Left lung (tissue), 14 donors: ENCODE measurements at places on chromosomes 3 and 15. TPM values are rescaled to one million over a fixed set of nuclear protein-coding genes. Genes with fewer than 3 reads are reported as not detected.
A peak's percentile ranks its signal among the peaks of the same experiment; 100 is the strongest.

GRCh38 chr15:68404056-68404798, 27.7 kb downstream of the ITGA11 start:
- no peaks in the 10 kb centered on the region for H3K27me3 ChIP-seq
- H3K4me1 ChIP-seq: no peaks in the 10 kb centered on the region
- H3K36me3 ChIP-seq: no peaks in the 10 kb centered on the region
- no peak overlapping the region for H3K27ac ChIP-seq
- H3K4me3 ChIP-seq: no peak overlapping the region

GRCh38 chr3:193897288-193897687, 238.7 kb upstream of the HES1 start:
- H3K27me3 ChIP-seq: no peaks in the 10 kb centered on the region
- no peak overlapping the region for H3K4me3 ChIP-seq
- DNase-seq: no peak
- H3K27ac ChIP-seq: no peak overlapping the region
- peaks cover 12% of the 10 kb centered on the region for H3K4me1 ChIP-seq

DNA sequence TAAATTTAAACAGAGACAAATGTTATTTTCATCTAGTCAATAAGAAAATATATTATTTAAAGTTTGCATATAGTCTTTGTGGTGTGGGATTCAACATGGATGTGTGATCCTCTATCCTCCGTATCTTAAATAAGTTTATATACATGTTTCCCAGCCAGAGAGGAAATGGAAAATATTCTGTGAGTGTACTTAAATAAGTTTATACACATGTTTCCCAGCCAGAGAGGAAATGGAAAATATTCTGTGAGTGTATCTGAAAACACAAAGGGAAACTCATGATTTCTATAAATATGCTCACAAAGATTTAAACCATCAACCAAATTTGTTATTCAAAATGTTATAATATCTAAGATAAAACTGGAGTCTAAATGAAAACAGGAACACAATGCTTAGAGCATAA, 110.0 kb upstream of the MELTF start:
- H3K4me1 ChIP-seq: peaks cover 5% of the 10 kb centered on the region
- no peaks in the 10 kb centered on the region for H3K27me3 ChIP-seq

DNA sequence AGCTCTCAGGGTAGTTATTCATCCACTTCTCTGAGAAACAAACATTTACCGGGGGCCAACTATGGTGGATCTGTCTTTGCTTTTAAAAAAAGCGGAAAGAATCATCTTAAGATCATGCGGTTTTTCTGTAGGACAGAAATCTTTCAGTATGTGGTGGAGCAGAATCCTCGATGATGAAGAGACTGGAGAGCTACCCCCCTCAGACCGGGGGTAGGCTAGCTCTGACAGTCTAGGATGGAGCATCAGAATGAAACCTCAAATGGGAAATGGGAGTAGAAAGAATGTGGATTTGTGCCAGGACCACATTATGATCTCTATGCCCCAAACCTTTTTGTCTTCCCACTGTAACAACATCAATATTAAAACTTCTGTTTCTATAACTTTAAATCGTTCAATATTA, 30.3 kb downstream of the TPRG1 start:
- no peak overlapping the region for H3K4me3 ChIP-seq
- H3K27ac ChIP-seq: no peak overlapping the region
- H3K27me3 ChIP-seq: no peaks in the 10 kb centered on the region
- H3K36me3 ChIP-seq: no peaks in the 10 kb centered on the region

DNA sequence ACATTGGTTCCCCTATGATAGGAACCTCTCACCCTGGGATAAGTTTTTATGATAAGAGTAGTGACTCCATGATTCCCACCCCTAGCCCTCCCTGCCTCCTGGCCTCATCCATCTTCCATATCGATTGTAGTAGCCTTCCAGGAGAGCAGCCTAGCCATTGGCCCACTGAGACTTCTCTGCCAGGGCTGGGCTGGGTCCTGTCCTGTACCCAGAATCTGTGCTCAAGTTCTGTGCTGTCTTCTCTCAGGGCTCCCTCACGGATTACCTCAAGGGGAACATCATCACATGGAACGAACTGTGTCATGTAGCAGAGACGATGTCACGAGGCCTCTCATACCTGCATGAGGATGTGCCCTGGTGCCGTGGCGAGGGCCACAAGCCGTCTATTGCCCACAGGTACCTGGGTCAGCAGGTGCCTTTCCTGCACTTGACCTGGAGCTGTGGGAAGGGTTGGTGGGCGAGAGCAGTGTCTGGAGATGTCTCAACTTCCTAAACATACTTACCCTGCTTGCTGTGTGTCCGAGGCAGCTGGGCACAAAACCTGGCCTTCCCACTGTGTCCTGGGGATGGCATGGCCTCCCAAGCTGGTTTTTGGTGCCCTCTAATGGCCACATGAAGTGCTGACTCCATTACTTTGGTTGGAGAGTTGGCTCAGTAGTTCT, 16.6 kb upstream of the EXOG start:
- H3K4me3 ChIP-seq: no peak overlapping the region
- DNase-seq: peak; percentile 77
- no peaks in the 10 kb centered on the region for H3K4me1 ChIP-seq
- no peaks in the 10 kb centered on the region for H3K27me3 ChIP-seq
- H3K36me3 ChIP-seq: no peaks in the 10 kb centered on the region

- peaks cover 26% of the 10 kb centered on the region for H3K4me1 ChIP-seq
- H3K36me3 ChIP-seq: no peaks in the 10 kb centered on the region
- no peak for DNase-seq
- H3K27me3 ChIP-seq: no peaks in the 10 kb centered on the region
- no peak overlapping the region for H3K4me3 ChIP-seq
- H3K27ac ChIP-seq: no peak overlapping the region
Observed at GRCh38 chr15:90042356-90042755, 41.2 kb downstream of the ZNF710 start.

The VIPR1 gene
- total RNA-seq: 60.7 TPM

DNA sequence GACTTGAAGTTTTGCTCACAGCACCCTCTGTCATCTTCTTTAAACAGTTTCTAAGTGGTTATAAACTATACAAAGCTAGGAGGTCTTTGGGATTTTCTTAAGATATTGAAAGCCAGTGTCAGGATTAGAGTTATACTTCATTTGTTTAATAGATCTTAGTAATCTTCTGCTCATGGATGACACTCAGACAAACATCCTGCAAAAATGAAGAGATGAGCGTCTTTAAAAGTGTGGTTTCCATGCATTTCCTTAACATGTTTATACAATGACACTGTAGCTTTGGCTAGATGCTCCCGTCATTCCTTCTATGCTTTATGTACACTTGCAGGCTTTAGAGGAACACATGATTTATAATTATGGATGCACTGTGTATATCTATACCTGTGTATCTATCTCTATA, 182.2 kb downstream of the NAALADL2 start:
- no peaks in the 10 kb centered on the region for H3K36me3 ChIP-seq
- DNase-seq: no peak
- H3K27ac ChIP-seq: no peak overlapping the region
- no peak overlapping the region for H3K4me3 ChIP-seq
- H3K27me3 ChIP-seq: no peaks in the 10 kb centered on the region

DNA sequence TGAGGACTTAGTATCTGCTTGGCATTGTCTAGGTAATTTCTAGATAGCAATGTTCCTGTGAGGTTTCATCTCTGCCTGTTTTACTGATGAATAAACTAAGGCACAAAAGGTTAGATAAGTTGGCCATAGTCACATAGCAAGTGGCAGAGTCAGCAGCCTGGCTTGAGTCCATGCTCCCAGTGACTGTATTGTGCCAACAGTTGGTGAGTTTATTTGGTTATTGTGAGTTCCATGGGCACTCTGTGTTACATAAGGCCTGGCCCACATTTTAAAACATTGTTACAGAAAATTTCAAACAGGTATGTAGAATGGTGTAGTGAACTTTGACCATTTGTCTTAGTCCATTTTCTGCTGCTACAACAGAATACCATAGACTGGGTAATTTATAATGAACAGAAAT, 15.2 kb downstream of the MCM2 start:
- H3K27me3 ChIP-seq: no peaks in the 10 kb centered on the region
- no peak overlapping the region for H3K4me3 ChIP-seq
- no peaks in the 10 kb centered on the region for H3K36me3 ChIP-seq
- DNase-seq: no peak
- H3K27ac ChIP-seq: no peak overlapping the region

DNA sequence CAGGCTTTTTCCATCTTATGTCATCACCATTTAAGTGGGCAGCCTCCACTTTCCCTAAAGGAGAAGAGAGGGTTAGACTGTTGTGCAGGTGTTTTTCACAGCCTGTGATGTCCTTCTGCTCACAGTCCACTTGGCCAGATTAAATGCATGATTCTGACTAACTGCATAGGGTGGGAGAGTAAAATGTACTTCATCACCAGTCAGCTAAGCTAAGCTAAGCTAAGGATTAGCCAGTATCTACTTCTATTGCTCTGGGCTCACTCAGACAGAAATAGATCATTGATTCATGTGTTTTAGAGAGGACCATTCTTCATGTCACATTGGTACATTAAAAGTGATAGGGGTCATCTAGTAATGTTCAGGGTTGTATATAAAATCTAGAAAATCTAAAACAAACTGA, 1013.1 kb downstream of the NTRK3 start:
- H3K4me1 ChIP-seq: no peaks in the 10 kb centered on the region
- no peak overlapping the region for H3K27ac ChIP-seq
- H3K4me3 ChIP-seq: no peak overlapping the region
- H3K27me3 ChIP-seq: no peaks in the 10 kb centered on the region
- no peaks in the 10 kb centered on the region for H3K36me3 ChIP-seq
- DNase-seq: no peak

The UCN2 gene
- 0.37 TPM for total RNA-seq

DNA sequence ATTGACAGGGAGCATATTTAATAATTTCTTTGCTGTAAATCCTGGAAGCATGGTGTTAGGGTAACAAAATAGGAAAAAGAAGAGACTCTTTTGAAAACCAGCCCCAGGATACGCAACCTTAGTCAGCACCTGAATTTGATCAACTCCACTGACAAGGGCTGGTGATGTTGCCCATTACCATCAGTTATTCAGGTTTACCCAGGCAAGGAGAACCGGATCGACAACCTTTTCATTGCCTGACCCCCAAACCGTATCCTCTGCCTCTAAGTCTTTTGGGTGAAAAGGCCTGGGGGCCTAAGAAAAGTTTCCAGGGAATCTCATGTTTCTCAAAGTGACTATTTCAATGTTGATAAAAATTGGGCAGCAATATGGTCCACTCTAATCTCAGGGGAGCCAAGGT, 313.3 kb downstream of the KBTBD8 start:
- no peak overlapping the region for H3K27ac ChIP-seq
- no peaks in the 10 kb centered on the region for H3K36me3 ChIP-seq
- DNase-seq: no peak
- no peak overlapping the region for H3K4me3 ChIP-seq
- H3K27me3 ChIP-seq: no peaks in the 10 kb centered on the region

The CASR gene
- total RNA-seq: 0.16 TPM

The ARNT2 gene
- 9.7 TPM for total RNA-seq

- H3K27ac ChIP-seq: no peak overlapping the region
- no peaks in the 10 kb centered on the region for H3K36me3 ChIP-seq
- no peak for DNase-seq
- H3K27me3 ChIP-seq: no peaks in the 10 kb centered on the region
Observed at GRCh38 chr3:49609314-49609713, 55.0 kb downstream of the BSN start.

GRCh38 chr3:171339598-171339997, 120.6 kb downstream of the TNIK start:
- H3K27me3 ChIP-seq: no peaks in the 10 kb centered on the region
- no peaks in the 10 kb centered on the region for H3K36me3 ChIP-seq
- peak overlapping the region; percentile 27 for H3K27ac ChIP-seq
- H3K4me3 ChIP-seq: no peak overlapping the region

DNA sequence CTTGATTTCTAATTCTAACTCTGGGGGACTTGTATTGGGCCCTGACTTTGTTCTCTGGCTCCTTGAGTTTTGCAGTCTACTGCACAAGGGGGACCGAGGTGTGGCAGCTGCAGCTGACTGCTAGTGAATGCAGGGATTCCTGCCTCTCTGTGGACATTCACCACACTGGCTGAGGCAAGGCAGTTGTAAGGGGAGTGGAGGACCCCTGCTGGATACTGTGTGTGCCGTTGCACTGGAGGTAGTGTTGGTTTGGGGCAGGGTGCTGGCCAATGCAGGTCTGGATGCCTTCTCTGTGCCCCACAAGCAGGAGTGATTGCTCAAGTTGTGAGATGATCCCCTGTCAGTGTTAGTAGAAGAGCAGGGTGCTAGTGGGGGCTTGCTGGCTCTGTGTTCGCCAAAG, 626.1 kb downstream of the SQOR start:
- no peaks in the 10 kb centered on the region for H3K36me3 ChIP-seq
- DNase-seq: no peak
- H3K4me1 ChIP-seq: no peaks in the 10 kb centered on the region
- no peak overlapping the region for H3K27ac ChIP-seq
- H3K4me3 ChIP-seq: no peak overlapping the region
- H3K27me3 ChIP-seq: no peaks in the 10 kb centered on the region

DNA sequence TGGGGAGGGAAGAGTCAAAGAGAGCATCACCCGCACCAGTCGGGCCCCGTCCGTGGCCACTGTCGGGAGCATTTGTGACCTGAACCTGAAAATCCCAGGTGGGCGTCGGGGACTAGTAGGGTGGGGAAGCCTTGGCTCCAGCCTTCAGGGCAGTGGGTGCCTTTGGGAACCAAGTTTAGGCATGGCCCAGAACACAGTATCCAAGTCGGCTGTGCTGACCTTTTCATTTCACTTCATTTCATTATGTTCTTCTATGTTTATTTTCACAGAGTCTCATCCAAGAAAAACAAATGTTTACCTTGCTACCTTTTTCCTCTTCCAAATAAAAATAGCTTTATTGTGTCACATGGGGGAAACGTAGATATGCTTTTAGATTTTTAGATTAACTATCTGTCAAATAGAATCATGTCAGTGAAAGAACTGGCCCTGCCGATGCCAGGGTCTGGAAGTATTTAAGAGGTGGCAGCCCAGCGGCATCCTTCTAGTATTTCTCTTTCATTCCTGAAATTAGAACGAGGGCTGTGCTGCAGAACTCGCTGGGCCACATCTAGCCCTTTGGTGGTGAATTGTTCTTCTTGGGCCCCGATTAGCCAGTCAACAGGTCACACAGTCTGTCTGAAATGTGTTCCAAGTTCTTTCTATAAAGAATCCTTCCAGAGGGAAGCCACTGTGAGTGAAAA, 60.5 kb downstream of the DNASE1L3 start:
- no peaks in the 10 kb centered on the region for H3K4me1 ChIP-seq
- no peaks in the 10 kb centered on the region for H3K36me3 ChIP-seq
- no peak overlapping the region for H3K4me3 ChIP-seq
- no peaks in the 10 kb centered on the region for H3K27me3 ChIP-seq
- no peak overlapping the region for H3K27ac ChIP-seq
- no peak for DNase-seq

GRCh38 chr3:146466604-146467003, 2.8 kb downstream of the PLSCR2 start:
- no peaks in the 10 kb centered on the region for H3K27me3 ChIP-seq
- DNase-seq: no peak
- H3K4me1 ChIP-seq: no peaks in the 10 kb centered on the region
- H3K27ac ChIP-seq: no peak overlapping the region
- H3K36me3 ChIP-seq: no peaks in the 10 kb centered on the region
- no peak overlapping the region for H3K4me3 ChIP-seq
